ENCODE measurements at places on chromosomes 1 and 21. TPM values are rescaled to one million over a fixed set of nuclear protein-coding genes. Genes with fewer than 3 reads are reported as not detected.

The ENTREP3 gene
- 15.9 TPM for total RNA-seq

The NBPF8 gene
- 10.8 TPM for total RNA-seq

The LMX1A gene
- total RNA-seq: not detected

The DENND2C gene
- total RNA-seq: 0.29 TPM

The ZBTB8A gene
- total RNA-seq: 4.4 TPM

The EVA1C gene
- 0.29 TPM for total RNA-seq

The FUCA1 gene
- 33.8 TPM for total RNA-seq

The GUCA2A gene
- total RNA-seq: not detected

The OR2G3 gene
- total RNA-seq: not detected

The KPRP gene
- total RNA-seq: not detected

The KRTAP21-2 gene
- total RNA-seq: not detected

The RNU1-2 gene
- total RNA-seq: under 0.01 TPM

The UBL4B gene
- total RNA-seq: not detected

The MECR gene
- 38.8 TPM for total RNA-seq

The MYOC gene
- not detected for total RNA-seq

The SPATA21 gene
- total RNA-seq: not detected

The PTCH2 gene
- total RNA-seq: not detected

The TMEM200B gene
- 6.9 TPM for total RNA-seq

The ADGRL2 gene
- 22.4 TPM for total RNA-seq

The TMEM81 gene
- total RNA-seq: 3.0 TPM

The MFSD2A gene
- 5.3 TPM for total RNA-seq

The SPATA45 gene
- not detected for total RNA-seq

The GRHL3 gene
- total RNA-seq: 9.9 TPM

The ANGPTL7 gene
- not detected for total RNA-seq

The TMIGD3 gene
- not detected for total RNA-seq

The AQP10 gene
- not detected for total RNA-seq

The PLPP3 gene
- 2.2 TPM for total RNA-seq

The TSPEAR gene
- not detected for total RNA-seq
